Cerebellum (tissue), 4 donors: ENCODE measurements at places on chromosomes 4 and X. TPM values are rescaled to one million over a fixed set of nuclear protein-coding genes. Genes with fewer than 3 reads are reported as not detected.

Gene MAGEE1
- 8.6 TPM for total RNA-seq

Gene STATH
- total RNA-seq, result not detected

Gene LETM1
- 46.5 TPM for total RNA-seq

Gene TMEM131L
- 35.9 TPM for total RNA-seq

Gene CT47B1
- not detected for total RNA-seq

Gene P2RY10
- not detected for total RNA-seq

Gene USP26
- not detected for total RNA-seq

Gene MAGEA1
- total RNA-seq, result not detected

Gene NWD2
- 11.1 TPM for total RNA-seq

Gene NFKB1
- 11.1 TPM for total RNA-seq

Gene NUDT11
- total RNA-seq, result 41.6 TPM

Gene SHROOM4
- 3.7 TPM for total RNA-seq

DNA sequence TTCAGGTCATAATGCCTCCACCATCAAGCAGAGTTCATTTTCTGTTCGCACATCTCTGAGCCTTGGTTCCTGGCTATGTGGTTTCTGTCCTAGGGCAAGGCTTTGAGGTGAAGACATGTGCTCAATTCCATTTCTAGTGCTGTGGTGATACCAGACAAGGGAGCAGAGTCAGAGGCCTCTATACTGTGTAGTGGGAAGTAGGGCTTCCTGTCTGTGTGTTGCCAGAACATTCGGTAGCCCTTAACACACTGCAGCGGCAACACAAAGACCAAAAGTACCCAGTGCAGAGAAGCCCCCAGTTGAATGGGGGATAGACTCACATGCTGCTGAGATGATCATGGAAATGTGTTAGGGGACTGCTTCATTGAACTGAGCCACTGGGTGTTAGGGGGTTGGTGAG lies 56.4 kb downstream of the STARD8 start:
- no peak for DNase-seq

- DNase-seq, result no peak
These were observed at the start of gene OTC for GRCh38 chrX:38352362-38352761. Gene OTC, plus strand, starts transcription at chrX:38352604. Its CDS starts 93 bp downstream, at chrX:38352697.

DNA sequence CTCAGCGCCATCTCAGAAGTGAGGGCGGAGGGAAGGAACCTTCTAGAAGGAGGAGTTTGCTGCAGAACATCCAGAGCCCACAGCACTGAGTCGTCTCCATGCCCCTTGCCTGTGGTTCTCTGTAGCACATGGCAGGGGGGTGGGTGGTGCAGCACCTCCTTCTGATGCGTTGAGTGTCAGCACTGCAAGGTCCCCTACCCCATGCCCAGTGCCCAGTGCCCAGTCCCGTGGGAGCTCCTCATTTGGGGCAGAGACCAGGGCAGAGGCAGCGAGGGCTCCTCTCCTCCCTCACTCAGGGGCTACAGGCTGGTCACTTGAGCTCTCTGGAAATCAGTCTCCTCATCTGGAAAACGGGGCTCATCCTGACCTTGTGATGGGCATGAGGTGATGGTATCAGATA lies 78.1 kb downstream of the HTRA3 start:
- no peak for DNase-seq

DNA sequence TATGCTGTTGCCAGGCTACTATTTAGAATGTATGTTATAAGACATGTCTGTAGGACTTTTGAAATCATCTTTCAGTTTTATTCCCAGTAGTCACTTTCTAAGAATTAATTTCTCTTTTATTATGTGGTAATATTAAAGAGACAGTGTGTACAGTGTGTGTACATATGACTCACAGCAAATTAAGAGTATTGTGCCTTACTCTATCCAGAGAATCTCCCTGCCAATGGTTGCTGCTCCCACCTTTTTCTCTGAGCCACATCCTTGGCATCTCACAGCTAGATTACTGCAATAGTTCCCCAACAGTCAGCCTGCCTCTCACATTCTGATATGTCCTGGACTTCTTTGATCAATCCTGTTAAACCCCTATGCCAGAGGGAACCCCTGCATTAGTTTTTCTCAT lies 114.5 kb downstream of the ANXA5 start:
- no peak for DNase-seq

DNA sequence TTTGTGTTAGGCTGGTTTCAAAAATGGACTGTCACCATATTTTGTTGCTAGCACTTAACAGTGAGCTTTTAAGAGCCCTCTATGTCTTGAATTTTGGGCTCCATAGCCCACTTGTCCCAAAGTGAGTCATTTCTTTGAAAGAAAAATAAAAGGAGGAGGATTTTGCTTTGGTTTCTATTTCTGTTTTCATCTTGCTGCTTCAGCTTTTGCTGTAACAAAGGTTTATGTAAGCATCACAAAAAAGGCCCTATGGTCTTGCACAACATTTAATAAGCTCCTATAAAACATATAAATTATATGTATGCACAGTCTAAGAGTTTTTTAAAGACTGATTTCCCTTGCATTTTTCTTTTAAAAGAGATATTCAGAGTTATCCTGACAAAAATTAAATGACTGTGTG lies 105.2 kb downstream of the PHOX2B start:
- no peak for DNase-seq

- DNase-seq, result no peak
These were observed 23.9 kb downstream of the SLC39A8 start for GRCh38 chr4:102321260-102321995.

DNA sequence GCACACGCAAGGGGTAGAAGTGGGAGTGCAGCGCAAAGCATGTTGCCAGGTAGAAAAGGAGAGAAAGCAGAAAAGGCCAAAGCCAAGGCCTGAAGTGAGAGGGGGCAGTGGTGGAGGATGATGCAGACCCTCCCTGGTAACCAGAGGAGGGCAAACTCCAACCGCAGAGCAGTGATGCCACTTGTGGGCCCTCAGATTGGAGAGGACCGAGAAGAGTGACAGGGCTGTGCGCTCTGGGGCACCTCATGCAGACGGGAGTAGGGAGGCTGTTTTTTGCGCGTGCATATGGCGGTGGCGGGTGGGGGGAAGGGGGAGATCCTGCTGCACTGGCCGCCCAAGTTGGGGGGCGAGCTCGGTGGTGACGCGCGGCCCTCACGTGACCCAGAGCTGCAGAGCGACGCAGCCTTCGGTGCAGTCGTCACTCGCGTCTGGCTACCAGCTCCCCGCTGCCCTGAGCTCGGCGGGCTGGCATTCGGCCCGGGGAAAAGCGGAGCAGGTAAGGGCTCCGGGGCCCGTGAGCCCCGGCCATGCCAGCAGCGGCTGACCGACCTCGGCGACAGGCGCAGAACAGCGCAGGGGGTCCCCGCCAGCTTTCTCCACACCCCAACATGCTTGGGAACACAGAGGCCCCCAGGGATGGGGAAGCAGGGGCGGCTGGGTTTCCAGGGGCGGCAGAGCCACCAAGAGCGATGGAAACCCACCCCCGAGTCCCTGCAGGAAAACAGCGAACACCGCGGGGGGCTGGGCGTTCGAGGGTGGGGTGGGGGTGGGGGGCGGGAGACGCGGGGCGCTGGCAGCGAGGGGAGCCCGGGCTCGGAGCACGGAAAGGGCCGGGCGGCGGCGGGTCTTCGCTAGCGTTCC lies at the start of gene BEX3:
Gene BEX3, plus strand, starts transcription at position 421 of the 861 bp plus-strand sequence. CDS start 984 bp downstream, outside the sequence.
- peak; percentile 80 for DNase-seq

DNA sequence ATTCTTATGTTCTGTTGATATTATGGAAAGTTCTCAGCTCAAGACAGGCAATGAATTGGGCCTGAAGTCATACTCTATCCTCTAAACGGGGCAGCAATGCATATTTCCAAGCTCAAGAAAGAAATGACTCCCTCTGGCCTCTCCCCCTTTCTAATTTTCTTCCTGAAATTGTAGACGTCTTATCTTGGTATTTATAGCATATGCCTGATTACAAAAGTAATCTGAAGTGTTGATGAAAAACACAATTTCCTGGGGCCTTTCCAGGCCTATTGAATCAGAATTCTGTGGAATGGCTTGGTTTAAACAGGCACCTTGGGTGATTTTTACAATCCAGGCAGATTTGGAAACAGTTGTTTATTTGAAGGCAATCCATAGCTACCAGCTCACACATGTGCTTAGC lies 21.4 kb upstream of the PGRMC2 start:
- no peak for DNase-seq

DNA sequence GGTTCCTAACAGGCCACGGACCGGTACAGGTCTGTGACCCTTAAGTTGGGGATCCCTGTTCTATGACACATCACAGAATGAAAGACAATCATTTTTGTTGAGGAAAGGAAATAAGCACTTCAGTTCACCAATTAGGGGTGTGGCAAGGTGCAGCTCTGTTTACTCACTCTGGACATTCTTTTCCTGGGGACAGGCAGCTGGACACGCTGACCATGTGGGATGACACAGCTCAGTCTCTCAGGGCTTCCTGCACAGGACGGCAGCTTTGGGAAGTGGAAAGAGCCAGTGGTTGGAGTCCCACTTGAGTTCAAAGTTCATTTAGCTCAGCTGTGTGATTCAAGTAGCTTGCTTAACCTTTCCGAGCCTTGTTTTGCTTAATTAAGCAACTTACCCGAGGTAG lies 55.7 kb downstream of the NDNF start:
- DNase-seq, result no peak

- DNase-seq, result no peak
These were observed 53.2 kb downstream of the ADRA2C start for GRCh38 chr4:3819210-3819919.

DNA sequence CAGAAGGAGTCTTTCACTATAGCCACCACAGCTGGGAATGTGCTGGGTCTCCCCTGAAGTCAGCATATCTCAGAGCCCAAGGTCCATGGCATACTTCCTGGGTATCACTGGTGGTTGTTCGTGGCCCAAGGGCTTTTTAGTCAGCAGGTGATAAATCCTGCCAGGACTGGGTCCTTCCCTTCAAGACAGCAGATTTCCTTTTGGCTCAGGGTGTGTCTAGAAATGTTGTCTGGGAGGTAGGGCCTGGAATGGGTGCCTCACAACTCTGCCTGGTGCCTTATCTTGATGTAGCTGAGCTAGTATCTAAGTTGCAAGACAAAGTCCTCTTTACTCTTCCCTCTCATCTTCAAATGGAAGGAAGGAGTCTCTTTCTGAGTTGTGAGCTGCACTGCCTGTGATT lies 102.4 kb upstream of the TMLHE start:
- no peak for DNase-seq
